ENCODE measurements at places on chromosomes 11 and 22. TPM values are rescaled to one million over a fixed set of nuclear protein-coding genes. Genes with fewer than 3 reads are reported as not detected.

DNA sequence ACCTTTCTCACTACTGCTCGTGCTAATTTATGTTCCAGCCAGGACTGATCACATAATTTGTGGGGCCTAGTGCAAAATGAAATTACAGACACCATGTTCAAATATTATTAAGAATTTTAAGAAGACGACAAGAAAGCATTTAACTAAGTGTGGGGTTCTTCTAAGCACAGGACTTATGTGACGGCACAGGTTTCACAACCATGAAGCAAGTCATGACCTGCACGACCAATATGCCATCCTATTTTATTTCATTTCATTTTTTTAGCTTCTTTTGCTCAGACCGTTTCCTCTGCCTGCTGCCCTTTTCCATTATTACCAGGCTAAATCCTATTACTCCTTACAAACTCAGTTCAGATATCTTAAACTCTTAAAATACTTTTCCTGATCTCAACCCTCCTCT lies 462.5 kb downstream of the AASDHPPT start:
- no peak for DNase-seq

GRCh38 chr11:108112057-108112456 lies 9.3 kb upstream of the ACAT1 start:
- DNase-seq, result no peak

- DNase-seq, result no peak
These were observed 62.0 kb upstream of the PRR5 start for GRCh38 chr22:44639891-44640617.

- DNase-seq, result no peak
These were observed 36.5 kb downstream of the MCM5 start for GRCh38 chr22:35436421-35436820.

GRCh38 chr22:19877626-19878339 lies 23.1 kb upstream of the GNB1L start:
- DNase-seq, result peak; percentile 19

DNA sequence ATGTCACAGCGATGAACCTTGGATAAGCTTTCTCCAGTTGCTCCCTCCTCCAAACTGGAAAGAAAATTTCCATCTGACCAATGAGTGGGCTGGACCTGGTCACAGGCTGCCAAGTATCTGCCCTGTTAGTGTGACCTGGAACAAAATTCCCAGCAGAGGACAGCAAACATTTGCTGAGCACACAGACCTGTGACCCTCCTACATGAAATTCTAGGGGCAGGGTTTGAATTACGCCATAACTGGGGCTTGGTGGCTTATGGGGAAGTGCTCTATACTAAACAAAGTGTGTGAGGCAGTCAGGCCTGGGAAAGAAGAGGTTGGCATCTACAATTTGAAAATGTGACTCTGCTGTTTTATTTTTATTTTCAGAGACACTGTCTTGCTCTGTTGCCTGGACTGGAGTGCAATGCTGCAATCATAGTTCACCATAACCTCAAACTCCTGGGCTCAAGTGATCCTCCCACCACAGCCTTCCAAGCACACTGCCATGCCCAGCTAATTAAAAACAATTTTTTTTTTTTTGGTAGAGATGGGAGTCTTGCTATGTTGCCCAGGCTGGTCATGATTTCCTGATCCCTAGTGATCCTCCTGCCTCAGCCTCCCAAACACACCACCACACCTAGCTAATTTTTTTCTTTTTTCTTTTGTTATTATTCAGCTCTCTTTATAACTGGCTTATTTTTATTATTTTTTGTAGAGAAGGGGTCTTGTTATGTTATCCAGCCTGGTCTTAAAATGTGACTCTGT lies 13.6 kb upstream of the XBP1 start:
- peak; percentile 82 for DNase-seq

DNA sequence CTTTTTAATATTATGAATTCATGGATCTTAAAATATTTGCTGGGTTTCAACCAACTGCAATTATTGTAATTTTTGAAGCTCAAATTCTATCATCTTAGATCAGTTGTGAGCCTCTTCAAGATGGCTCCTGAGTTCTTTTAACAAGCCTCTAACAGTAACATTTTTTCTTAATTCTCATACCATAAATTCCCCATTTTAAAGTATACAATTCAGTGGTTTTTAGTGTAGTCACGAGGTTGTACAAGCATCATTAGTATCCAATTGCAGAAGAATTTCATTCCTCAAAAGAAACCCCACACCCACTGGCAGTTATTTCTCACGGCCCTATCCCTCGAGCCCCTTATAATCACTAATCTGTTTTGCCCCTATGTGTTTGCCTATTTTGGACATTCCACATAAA lies 270.8 kb downstream of the SBF2 start:
- DNase-seq, result no peak

DNA sequence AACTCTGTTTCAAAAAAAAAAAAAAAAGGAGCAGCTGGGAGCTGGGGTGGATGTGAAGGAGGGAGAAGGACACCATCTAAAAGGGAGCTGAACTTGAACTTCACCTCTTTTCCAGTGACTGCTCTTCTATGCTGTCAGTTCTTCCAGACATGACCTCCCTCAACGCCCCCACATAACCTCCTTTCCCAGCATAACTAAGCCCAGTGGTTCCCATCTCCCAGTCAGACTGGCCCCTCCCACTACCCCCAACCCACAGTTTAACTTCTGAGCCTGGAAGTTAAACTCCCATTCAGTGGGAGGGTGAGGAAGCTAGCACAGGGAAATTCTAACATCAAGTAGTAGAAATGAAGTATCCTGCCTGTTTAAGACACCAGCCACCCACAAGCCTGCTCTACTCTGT lies 1.8 kb downstream of the ARHGAP1 start:
- no peak for DNase-seq

GRCh38 chr11:113138731-113139130 lies 175.7 kb upstream of the TTC12 start:
- DNase-seq, result no peak

DNA sequence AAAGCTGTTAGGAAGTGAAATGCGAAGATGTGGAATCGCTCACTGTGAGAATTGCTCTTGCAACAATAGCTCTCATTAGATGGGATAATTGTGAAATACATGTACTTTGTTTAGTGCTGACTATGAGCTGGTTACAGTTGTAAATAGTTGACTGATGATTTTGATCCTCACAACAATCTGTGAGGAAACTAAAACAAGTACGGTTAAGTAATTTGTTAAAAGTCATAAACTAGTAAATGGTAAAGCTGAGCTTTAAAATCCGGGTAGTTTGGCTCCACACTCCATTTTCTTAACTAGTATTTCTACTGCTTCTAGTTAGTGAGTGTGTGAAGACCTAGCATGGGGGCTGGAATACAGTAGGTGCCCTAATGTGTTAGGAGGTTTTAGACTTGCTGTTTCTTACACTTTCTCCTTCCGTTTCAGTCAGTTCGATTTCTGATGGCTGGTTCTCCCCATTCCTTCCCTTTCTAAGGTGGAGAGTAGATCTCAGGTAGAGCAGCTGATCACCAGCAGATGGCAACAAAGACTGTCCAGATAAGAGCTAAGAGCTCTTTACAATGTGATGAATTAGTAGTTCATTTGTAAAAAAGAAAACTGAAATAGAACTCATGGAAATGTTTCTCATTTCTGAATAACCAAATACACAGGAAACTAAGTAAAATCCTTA lies 16.3 kb upstream of the CYP2R1 start:
- DNase-seq, result peak; percentile 16

GRCh38 chr11:45754261-45754709 lies 50.7 kb upstream of the SLC35C1 start:
- no peak for DNase-seq

GRCh38 chr11:76267556-76267955 lies 61.3 kb upstream of the WNT11 start:
- no peak for DNase-seq

DNA sequence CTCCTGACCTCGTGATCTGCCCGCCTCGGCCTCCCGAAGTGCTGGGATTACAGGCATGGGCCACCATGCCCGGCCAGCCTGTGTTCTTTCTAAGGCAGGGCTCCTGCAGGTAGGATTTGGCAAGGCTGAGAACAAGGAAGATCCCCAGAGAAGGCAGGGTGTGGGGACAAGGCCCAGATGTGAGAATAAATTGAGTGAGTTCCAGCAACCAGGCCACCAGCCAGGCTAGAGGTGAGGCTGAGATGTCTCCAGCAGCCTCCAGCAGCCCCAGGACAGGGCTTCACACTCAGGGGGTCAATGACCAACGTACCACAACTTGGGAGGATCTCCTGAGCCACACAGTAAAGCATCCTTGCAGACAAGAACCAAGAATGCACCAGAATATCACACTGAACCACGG lies 75.1 kb downstream of the BUD13 start:
- peak; percentile 8 for DNase-seq

DNA sequence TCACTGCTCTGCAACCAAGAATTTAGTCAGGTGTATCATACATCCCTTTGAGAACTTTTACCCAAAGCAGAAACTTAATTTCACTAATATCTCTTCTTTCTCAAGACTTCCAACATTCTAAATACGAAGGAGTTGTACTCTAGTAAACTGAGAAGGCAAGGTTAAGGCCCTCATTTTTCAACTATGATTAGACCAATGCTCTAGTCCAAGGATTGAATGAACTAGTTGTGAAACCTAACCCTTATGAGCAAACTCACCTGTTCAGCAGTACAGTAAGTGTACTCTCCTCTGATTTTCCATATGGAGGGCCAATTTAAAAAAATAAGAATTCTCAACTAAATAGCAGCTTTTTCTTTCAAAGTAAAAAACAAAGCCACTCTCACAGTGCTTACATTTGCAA lies 180.0 kb upstream of the C11orf58 start:
- no peak for DNase-seq

DNA sequence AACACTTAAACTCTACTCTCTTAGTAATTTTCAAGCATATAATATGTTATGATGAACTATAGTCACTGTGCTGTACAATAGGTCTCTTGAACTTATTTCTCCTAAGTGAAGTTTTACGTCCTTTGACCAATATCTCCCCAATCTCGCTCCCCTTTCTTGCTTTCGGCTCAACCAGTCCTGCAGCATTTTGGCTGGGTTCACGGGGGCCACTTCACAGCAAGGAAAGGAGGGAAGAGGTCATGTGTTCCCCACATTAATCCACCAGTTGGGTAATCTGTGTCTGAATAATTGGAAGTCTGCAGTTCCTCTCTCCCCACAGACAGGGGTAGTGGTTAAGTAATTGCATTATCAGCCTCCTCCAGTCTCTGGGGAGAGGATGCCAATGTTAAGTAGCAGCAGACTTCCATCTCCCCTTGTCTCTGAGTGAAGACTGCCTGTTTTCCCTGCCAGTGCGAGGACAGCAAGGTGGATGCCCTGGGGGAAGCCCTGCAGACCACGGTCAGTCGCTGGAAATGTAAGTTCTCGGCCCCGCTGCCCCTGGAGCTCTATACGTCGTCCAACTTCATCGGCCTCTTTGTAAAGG lies 59.2 kb upstream of the CRTAM start:
- DNase-seq, result no peak

GRCh38 chr11:117462864-117463247 lies 135.2 kb downstream of the CEP164 start:
- DNase-seq, result no peak

GRCh38 chr11:101912823-101913284 lies 2.0 kb upstream of the CEP126 start:
- no peak for DNase-seq

DNA sequence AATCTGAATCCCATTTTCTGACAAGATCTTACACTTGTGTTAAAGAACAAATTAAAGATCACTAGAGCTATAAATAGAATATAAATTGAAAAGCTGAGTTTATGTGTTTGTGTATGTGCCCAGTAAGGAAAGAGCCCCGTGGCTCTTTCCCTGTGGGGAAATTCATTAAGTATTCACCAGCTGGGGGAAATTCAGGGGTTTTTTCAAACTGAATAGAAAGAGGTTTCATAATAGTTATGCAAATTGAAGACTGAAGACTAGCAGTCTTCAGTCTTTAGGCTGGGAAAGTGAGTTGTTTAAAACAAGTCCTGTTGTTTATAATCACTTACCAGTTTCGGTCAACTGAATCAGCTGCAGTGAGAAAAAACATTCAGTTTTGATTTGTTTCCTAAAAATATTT lies 11.3 kb upstream of the MS4A7 start:
- DNase-seq, result no peak

- no peak for DNase-seq
These were observed 22.7 kb upstream of the XBP1 start for GRCh38 chr22:28822930-28823551.

GRCh38 chr11:62433141-62433903 lies 14.5 kb downstream of the SCGB1A1 start:
- DNase-seq, result no peak

DNA sequence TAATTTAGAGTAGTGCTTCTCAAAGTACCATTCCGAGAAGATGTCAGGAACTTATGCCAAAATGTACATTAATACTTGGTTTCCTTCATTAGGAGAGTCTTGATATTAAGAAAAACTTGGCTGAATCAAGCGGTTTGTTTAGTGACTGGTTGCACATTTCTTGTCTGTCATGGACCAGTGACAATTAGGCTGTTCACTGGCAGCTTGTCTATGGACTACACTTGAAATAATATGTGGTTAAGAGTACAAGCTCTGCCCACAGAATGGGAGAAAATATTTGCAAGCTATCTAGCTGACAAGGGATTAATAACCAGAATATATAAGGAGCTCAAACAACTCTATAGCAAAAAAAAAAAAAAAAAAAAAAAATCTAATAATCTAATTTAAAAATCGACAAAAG lies 24.6 kb downstream of the COA4 start:
- DNase-seq, result no peak

- DNase-seq, result no peak
These were observed 32.5 kb downstream of the LGR4 start for GRCh38 chr11:27440090-27440489.

- DNase-seq, result no peak
These were observed 63.8 kb upstream of the ARHGAP20 start for GRCh38 chr11:110776081-110776480.

- DNase-seq, result no peak
These were observed 43.3 kb upstream of the PAK1 start for GRCh38 chr11:77517226-77517625.

GRCh38 chr11:6079463-6079862 lies 28.0 kb upstream of the OR56B4 start:
- no peak for DNase-seq

DNA sequence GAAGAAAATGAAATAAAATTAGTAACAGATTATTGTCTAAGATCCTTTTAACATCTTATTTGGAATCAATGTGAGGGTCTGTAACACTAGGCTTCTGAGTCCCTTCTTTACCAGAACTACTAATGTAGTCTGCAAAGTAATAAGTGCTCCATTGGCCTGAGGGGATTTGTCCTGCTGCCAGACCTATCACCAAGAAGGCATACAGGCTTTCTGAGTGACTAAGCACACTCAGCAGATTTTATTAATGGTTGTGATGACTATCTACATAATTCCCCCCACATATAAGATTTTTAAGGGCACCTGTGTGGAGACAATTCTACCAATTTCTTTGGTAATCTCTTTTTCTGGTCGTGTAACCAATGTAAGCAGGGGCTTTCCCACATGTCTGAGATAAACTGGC lies 365.0 kb upstream of the FAT3 start:
- no peak for DNase-seq

GRCh38 chr11:130671801-130672700 lies 223.6 kb downstream of the ADAMTS15 start:
- DNase-seq, result no peak

GSTT2B gene
- 0.50 TPM for total RNA-seq

AIFM3 gene
- 0.74 TPM for total RNA-seq

SLC22A25 gene
- 10.2 TPM for total RNA-seq

PDGFD gene
- total RNA-seq, result 1.1 TPM

TTLL1 gene
- 1.4 TPM for total RNA-seq

B3GAT1 gene
- 0.76 TPM for total RNA-seq

APOBEC3B gene
- total RNA-seq, result 1.2 TPM

ACR gene
- total RNA-seq, result 0.34 TPM

IFITM2 gene
- total RNA-seq, result 288 TPM

EMID1 gene
- 1.1 TPM for total RNA-seq

ABCG4 gene
- total RNA-seq, result 0.22 TPM

BMAL1 gene
- 38.0 TPM for total RNA-seq

C11orf42 gene
- not detected for total RNA-seq
